ENCODE measurements at places on chromosomes 1 and 21. TPM values are rescaled to one million over a fixed set of nuclear protein-coding genes. Genes with fewer than 3 reads are reported as not detected.

The SPRR2E gene
- total RNA-seq: not detected

DNA sequence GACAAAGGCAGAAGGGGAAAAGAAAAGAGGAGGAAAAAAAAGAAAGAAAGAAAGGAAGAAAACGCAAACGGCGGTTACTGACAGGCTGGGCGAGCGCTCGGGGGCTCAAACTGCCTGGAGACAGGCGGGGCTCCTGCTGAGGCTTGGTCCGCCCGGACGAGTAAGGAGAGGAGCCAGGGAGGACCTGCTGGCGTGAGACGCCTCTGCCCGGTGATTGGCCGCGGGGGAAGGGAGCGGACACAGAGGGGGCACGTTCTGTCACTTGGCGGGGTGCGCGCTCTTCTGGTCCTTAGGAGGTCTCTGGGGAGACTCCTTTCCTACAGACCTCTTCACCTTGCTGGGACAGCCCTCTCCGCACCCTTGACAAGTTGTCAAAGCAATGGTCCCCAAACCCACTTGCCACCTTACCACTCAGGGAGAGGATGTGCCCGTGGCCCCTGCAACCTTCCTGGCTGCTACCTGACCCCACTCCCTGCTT lies 791 bp upstream of the PIK3R3 start:
- peak; percentile 84 for DNase-seq

DNA sequence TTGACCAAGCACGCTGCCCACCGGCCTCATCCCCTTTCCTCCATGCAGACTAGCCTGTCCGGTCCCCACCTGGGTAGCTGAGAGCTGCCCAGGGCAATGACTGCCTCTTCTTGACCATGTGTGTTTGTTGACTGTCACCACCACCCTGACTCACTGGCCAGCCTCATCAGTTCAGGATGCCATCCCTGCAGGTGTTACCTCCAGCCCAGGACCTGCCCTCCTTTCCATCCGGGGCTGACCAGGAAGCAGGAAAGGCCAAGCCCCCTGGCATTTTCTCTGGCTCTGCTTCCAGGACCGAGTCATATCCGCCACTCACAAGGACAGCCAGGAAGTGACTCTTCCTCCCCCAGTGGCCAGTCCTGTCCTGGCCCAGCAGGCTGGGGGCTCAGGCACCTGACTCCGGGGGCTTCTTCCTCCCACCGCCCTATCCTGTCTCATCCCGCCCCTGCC lies 17.1 kb downstream of the EPHA2 start:
- DNase-seq: no peak

- no peak for DNase-seq
Measured at GRCh38 chr1:27548858-27549719, 54.9 kb downstream of the AHDC1 start.

DNA sequence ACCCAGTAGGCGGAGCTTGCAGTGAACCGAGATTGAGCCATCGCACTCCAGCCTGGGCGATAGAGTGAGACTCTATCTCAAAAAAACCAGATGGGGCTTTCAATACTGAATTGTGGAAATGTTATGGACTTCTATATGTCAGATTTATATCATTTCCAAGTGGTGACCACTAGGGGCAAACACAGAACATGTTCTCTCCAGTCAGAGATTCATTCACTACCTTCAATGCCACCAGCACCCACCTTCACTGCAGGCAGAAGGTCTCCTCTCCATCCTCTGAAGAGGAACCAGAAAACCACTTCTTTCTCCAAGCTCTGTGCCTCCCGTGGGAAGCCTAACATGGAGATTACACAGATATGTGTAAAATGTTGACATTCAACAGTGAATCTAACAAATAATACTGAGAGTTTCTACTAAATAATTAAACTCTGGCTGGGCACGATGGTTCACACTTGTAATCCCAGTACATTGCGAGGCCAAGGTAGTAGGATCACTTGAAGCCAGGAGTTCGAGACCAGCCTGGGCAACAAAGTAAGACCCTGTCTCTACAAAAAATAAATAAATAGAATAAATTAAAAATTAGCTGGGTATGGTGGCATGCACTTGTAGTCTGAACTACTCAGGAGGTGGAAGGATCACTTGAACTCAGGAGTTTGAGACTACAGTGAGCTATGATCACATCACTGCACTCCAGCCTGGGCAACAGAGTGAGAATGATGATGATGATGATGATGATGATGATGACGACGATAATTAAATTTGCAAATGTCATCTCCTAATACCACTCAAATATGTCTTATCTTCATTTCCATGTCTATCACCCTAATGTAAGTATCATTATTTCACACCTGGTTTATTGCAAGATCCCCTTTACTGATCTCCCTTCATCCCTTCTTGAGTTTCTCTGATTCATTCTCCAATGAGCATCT lies 151.1 kb downstream of the ZNF281 start:
- no peak for DNase-seq

DNA sequence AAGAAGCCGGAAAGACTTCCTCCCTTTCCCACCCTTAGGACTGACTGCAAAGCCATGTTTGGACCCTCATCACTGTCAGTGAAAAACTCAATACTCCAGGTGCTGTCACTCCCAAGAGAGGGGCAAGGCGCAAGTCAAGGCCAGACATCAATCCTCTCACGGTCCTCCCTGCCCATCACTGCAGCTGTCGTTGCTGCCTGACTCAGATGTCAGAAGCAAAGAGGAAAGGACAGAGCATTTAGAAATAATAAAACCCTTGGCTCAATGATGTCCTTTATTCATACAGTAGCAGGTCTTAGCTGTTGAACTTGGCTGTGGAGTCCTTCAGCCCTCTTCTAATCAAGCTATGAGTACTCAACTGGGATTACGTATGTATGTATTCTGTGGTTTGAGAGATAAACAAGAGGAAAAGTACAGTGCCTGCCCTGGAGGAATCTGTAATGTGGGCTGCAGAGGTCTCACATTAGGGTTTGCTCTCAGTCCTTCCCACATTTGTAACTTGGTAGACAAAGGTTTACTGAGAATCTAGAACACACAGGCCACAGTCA lies 13.5 kb downstream of the SUSD4 start:
- DNase-seq: no peak
